Neural progenitor cell (in vitro differentiated cells): ENCODE measurements at places on chromosomes 13 and 19. TPM values are rescaled to one million over a fixed set of nuclear protein-coding genes. Genes with fewer than 3 reads are reported as not detected.

GRCh38 chr13:109812382-109812781 is 26.0 kb upstream of the IRS2 start:
- H3K4me3 ChIP-seq: no peak overlapping the region
- no peaks in the 10 kb centered on the region for H3K4me1 ChIP-seq
- no peaks in the 10 kb centered on the region for H3K27me3 ChIP-seq

- H3K27me3 ChIP-seq: no peaks in the 10 kb centered on the region
- peak overlapping the region; percentile 56 for H3K4me3 ChIP-seq
- DNase-seq: no peak
- H3K4me1 ChIP-seq: peaks cover 4% of the 10 kb centered on the region
Measured at GRCh38 chr19:5827342-5827890, 12.1 kb downstream of the FUT6 start.

GRCh38 chr13:44487989-44488388 is 88.1 kb downstream of the TSC22D1 start:
- no peaks in the 10 kb centered on the region for H3K36me3 ChIP-seq
- H3K4me3 ChIP-seq: no peak overlapping the region
- no peaks in the 10 kb centered on the region for H3K27me3 ChIP-seq
- no peak overlapping the region for H3K27ac ChIP-seq
- peaks cover 3% of the 10 kb centered on the region for H3K4me1 ChIP-seq

GRCh38 chr13:23059173-23059572 is 121.6 kb upstream of the SGCG start:
- no peak overlapping the region for H3K4me3 ChIP-seq
- no peak overlapping the region for H3K27ac ChIP-seq
- no peak for DNase-seq
- no peaks in the 10 kb centered on the region for H3K4me1 ChIP-seq
- no peaks in the 10 kb centered on the region for H3K36me3 ChIP-seq
- H3K27me3 ChIP-seq: no peaks in the 10 kb centered on the region

DNA sequence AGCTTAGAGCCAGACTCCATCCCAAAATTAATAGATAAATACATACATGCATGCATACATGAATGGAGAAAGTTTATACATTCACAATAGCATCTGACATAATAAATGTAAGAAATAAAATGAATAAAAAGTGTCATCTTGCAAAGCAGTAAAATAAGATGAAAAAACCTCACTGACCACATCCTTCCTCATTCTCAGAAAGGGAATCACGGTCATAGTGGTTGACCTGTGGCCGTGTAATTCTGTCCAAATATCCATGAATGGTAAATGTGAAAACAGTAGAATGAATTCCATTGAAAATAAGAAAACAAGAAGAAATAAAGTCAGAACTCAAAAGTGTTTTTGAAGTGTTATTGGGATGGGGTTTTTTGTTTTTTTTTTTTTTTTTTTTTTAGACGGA is 9.8 kb upstream of the CDC42EP5 start:
- H3K4me3 ChIP-seq: no peak overlapping the region
- no peaks in the 10 kb centered on the region for H3K27me3 ChIP-seq
- H3K36me3 ChIP-seq: no peaks in the 10 kb centered on the region

- H3K4me3 ChIP-seq: no peak overlapping the region
- H3K27ac ChIP-seq: no peak overlapping the region
- no peaks in the 10 kb centered on the region for H3K27me3 ChIP-seq
- peaks cover 9% of the 10 kb centered on the region for H3K36me3 ChIP-seq
Measured at GRCh38 chr19:32442650-32443049, 37.1 kb downstream of the DPY19L3 start.

GRCh38 chr13:101611491-101612475 is 159.3 kb downstream of the ITGBL1 start:
- no peaks in the 10 kb centered on the region for H3K36me3 ChIP-seq
- DNase-seq: no peak
- H3K27ac ChIP-seq: no peak overlapping the region
- no peaks in the 10 kb centered on the region for H3K27me3 ChIP-seq
- no peaks in the 10 kb centered on the region for H3K4me1 ChIP-seq

DNA sequence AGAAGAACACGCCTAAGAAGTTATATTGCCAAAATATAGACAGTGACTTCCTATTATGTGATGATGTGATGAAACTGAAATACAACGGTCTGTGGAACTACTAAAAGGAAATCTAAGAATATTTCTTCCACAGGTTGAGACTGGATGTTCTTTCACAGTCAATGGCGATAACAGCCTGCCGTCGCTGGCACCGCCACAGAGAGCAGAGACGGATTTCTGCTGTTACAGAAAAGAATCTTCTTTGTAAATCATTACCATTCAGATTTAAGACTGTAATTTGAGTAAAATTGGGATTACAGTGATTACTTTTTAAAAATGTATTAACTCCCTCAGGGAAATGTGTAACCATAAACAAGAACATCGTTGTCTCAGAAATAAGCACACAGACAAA is 100.8 kb downstream of the TUBGCP3 start:
- no peak for DNase-seq
- H3K27me3 ChIP-seq: no peaks in the 10 kb centered on the region
- H3K4me3 ChIP-seq: no peak overlapping the region
- no peaks in the 10 kb centered on the region for H3K36me3 ChIP-seq

DNA sequence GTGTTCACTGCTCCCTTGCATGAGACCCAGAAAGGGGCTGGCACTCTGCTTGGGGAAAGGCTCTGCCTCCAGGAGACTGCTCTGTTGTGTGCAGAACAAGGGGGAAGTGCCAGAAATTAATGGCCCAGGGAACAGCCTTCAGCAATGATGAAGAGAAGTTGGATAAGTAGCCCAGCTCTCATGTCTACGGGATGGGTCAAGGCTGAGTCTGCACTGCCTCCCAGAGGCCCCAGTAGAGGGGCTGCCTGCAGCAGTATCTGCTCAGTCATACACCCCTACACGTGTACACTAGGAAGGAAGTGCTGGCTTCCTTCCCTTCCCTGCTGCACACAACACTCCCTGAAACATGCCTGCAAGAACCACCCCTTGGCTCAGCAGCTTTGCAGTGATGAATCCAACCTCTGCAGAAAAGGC is 54.6 kb upstream of the URI1 start:
- no peaks in the 10 kb centered on the region for H3K4me1 ChIP-seq
- no peak for DNase-seq
- no peaks in the 10 kb centered on the region for H3K36me3 ChIP-seq
- no peak overlapping the region for H3K27ac ChIP-seq
- H3K4me3 ChIP-seq: no peak overlapping the region
- H3K27me3 ChIP-seq: no peaks in the 10 kb centered on the region

GRCh38 chr13:24709186-24709913 is 29.1 kb downstream of the ATP12A start:
- no peak for DNase-seq
- H3K4me3 ChIP-seq: no peak overlapping the region
- no peaks in the 10 kb centered on the region for H3K36me3 ChIP-seq
- no peak overlapping the region for H3K27ac ChIP-seq

GRCh38 chr19:43700395-43701000 is 15.4 kb upstream of the IRGC start:
- no peaks in the 10 kb centered on the region for H3K4me1 ChIP-seq
- peak; percentile 21 for DNase-seq
- peaks cover 32% of the 10 kb centered on the region for H3K27me3 ChIP-seq

The FGF14 gene
- 0.43 and 1.4 TPM in 2 replicates for total RNA-seq

The LRRC63 gene
- not detected in 2 replicates for total RNA-seq

The SELENOV gene
- 0.73 and 6.2 TPM in 2 replicates for total RNA-seq

The CCDC194 gene
- 0.56 and 1.1 TPM in 2 replicates for total RNA-seq
